ENCODE measurements at places on chromosomes 2 and 18.

- DNase-seq, result no peak
Measured at GRCh38 chr18:50374220-50374752, 560 bp upstream of the SKA1 start.

- no peak for DNase-seq
Measured at GRCh38 chr18:57869221-57869620, 66.1 kb upstream of the ATP8B1 start.

DNA sequence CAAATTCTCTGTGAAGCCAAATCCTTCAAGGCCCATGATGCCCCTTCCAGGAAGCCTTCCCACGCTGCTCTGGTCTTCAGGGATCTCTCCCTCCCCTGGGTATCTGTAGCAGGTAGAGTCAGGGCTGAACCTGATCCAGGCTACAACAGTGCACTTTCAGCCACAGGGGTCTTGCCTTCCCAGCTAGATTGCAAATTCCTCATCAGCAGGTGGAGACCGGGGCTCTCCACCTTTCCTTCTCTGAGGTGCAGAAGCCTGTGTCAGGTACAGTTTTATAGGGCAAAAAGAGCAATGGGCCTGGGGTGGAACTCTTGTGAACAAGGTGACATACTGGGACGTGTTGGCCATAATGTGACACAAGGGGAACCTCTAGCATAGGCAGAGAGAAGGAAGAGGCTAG lies 312.9 kb downstream of the MYCN start:
- no peak for DNase-seq

- DNase-seq, result no peak
Measured at GRCh38 chr18:35348001-35348400, 3.8 kb upstream of the ZNF24 start.

- no peak for DNase-seq
Measured at GRCh38 chr2:238985041-238985729, 137.3 kb downstream of the TWIST2 start.

DNA sequence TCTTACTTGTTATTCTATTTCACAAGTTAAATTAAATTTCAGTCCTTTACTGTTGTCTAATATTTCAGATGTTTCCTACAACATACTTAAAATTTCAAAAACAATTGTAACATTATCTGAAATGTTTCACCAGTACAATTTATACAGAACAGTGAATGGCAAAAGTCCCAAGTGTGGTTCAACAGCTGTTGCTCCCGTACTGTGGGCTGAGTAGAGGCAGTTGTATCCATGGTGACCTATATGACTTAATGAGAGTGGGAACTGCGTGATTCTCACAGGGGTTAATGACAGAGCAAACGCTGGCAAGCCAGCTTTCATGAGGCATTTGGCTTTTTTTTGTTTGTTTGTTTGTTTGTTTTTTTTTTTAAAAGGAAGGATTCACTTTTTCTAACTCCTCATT lies 5.3 kb upstream of the PLCL1 start:
- no peak for DNase-seq
